MCF 10A (cell line): ENCODE measurements at places on chromosomes 1 and 21. TPM values are rescaled to one million over a fixed set of nuclear protein-coding genes. Genes with fewer than 3 reads are reported as not detected.

GRCh38 chr1:154179946-154180687 is 11.8 kb downstream of the TPM3 start:
- DNase-seq = no peak

- DNase-seq = no peak
These were observed 34.8 kb downstream of the KCNAB2 start for GRCh38 chr1:6080469-6080868.

HSD3B2 gene
- total RNA-seq = not detected in 2 replicates

SYT6 gene
- total RNA-seq = not detected in 2 replicates

TMPRSS2 gene
- total RNA-seq = not detected in 2 replicates
